ENCODE measurements at places on chromosomes 4 and X.

- no peak for DNase-seq
These were observed 1848.5 kb upstream of the TENM3 start for GRCh38 chr4:180394730-180395129.

DNA sequence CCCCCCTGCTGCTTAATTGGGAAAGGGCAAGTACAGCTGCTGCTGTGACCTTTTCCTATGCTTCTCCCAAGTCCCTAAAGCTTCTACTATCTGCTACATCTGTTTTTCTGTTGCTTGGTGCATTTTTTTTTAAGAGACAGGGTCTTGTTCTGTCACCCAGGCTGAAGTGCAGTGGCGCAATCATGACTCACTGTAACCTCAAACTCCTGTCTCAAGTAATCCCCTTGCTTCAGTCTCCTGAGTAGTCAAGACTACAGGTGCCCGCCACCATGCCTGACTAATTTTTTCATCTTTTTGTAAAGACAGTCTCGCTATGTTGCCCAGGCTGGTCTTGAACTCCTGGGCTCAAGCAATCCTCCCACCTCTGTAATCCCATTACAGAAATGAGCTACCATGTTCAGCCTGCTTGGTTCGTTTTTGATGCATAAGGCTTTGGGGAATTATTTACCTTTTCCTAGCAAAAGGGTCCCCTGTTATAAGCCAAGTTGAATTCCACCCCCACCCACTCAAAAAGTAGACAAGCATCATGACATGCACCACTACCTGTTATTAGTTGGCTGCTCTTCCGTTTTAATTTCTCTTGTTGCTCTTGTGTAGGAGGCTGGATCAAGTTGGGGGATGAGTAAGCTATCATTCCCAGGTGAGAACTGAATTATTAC, 39.6 kb downstream of the DGKK start:
- DNase-seq = no peak

GRCh38 chr4:6538111-6538510, 36.9 kb upstream of the MAN2B2 start:
- no peak for DNase-seq

DNA sequence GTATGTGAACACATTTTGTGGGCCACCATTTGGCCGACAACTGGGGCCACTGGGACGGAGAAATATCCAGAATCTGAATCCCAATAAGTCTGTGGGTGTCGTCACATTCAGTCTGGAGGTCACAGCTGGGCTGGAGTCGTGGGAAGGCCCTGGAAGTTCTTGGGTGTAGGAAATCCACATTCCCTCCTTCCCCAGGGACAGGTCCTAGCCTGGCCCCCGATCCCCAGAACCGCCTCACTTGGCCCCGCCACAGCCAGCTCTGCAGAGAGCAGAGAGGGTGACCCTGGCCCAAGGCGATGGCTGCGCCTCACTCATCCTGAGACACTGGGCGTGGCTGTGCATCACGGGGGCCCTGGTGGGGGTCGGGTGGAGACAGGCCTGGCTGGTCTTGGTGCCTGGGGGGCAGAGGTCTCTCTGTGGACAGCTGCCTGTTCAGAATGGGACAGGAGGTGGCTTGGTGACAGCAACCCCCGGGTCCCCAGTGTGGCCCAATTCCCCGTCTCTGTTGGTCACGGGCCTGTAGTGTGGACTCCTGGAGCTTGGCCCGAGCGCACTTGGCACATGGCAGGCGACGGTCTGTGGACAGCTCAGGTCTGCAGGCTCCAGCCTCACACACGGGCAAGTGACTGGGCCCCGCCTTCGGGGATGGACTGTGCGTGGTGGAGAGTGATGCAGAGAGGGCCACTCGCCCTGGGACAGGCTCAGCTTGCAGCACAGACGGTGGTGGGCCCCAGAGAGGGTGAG, 16.4 kb downstream of the DOK7 start:
- DNase-seq = no peak

GRCh38 chr4:118307643-118308042, 45.2 kb downstream of the PRSS12 start:
- no peak for DNase-seq

DNA sequence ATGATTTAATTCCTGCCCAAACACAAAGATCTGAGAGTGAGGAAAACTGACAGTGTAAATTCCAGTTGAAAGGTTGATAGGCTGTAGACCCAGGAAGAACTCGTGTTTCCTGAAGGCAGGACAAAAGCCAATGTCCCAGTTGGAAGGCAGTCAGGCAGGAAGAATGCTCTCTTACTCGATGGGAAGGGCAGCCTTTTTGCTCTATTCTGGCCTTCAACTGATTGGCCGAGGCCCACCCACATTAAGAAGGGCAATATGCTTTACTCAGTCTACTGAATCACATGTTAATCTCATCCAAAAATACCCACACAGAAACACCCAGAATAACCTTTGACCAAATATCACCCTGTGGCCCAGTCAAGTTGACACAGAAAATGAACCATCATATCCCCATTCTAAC, 45.3 kb upstream of the SOD3 start:
- no peak for DNase-seq

DNA sequence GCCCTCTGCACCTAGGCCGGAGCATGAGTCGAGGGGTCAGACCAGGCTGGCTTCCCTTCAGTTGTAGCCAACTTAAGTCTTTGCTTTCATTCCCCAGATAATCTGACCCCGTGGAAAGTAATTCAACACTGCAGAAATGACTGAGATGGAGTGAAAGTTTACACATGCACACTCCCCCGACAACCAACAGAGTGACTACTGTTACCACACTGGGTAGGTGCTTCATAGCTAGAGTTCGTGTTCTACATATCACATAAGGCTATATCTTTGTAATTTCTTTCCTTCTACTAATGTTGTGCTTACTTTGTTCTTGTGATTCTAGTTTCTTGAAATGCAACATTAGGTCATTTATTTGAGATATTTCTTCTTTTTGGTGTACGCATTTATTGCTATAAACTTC, 7.2 kb upstream of the CTAG2 start:
- no peak for DNase-seq

GRCh38 chr4:157824021-157824420, 348.8 kb downstream of the GASK1B start:
- DNase-seq = no peak

- DNase-seq = no peak
These were observed 8.3 kb downstream of the POLR2B start for GRCh38 chr4:56986952-56987351.

DNA sequence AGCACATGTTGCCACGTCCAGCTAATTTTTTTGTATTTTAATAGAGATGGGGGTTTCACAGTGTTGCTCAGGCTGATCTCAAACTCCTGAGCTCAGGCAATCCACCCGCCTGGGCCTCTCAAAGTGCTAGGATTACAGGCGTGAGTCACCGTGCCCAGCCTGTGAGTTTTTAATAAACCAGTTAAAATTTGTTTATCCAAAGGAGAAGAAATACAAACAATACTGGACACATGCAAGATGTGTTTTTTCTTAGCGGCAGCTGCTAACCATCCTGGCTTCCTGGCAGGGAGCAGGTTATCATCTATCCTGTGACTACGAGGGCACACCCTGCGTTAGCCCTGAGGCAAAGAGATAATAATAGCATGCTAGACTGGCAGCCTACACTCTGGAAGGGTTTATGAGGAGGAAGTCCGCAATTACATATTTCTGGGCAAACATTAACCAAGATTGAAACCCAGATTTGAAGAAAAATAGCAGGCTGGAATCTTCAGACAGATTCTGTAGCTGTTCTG, 191.4 kb downstream of the SPRY1 start:
- DNase-seq = no peak

Measured in activated CD4-positive, alpha-beta T cell treated with anti-CD3 and anti-CD28 coated beads for 1 hour (primary cell).